NCI-H1105 (cell line): ENCODE measurements at places on chromosomes 13 and 19.

DNA sequence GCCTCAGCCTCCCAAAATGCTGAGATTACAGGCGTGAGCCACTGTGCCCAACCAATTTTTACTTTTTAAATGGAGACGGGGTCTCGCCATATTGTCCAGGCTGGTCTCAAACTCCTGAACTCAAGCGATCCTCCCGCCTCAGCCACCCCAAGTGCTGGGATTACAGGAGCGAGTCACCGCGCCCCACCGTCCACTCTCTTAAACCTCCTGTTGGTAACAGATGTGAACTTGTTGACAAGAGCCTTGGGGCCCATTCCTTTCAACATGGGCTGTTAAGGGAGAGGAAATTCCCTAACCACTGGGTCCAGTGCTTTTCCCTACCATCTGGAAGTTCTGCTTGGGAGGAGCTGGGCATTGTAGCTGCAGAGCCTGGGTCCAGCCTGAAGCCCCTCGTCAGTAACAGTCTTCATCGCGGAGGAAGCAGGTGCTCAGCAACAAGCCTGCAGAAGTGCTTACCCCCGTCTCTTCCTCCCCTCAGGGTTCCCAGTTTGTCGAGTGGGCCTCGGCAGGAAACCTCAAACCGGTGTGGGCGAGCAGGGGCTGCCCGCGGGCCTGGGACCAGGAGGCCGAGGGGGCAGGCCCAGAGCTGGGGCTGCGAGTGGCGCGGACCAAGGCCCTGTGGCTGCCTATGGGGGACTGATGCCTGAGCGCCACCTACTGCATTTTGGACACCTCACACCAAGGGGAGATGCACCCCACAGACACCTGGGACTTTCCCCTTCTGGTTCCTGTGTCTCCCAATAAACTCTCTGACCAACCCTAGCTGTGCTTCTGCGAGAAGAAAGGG lies 4.0 kb upstream of the FLT3LG start:
- no peak for DNase-seq

DNA sequence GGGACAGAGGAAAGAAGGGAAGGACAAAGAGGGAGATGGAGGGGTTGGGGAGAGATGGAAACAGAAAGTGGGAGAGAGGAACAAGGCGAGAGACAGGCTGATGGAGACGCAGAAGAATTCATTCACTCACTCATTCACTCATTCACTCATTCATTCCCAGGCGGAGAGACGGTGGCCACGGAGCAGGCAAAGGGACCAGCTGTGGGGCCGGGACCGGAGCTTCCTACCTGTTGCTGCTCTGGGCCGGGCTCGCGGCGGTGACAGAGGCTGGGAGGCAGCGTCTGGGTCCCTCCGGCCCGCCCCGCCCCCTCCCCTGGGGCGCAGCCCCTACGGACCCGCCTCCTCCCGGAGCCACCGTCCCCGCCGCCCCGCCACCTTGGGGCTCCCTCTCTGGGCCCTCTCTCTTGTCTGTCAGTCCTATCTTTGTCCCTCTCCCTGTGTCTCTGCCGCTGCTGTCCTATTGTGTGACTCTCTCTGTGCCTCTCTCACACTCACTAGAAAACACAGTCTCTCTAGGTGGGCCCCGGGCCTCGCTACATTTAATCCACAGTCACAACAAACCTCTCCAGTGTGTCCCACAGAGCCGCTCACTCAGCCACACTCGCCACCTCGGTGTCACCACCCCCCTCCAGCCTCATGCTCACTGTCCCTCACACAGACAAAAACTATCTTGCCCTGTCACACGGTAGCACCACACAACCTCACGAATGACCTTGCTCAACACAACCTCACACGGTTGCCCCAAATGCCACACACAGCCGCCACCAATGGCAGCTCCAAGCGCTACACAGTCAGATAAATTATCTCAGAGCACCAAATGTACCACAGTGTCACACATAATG lies at the start of gene GNG8:
TSS of gene GNG8 (minus strand) at position 283 of the 842 bp plus-strand sequence. CDS start 1,520 bp downstream, outside the sequence.
- DNase-seq, result no peak

- DNase-seq, result no peak
Measured at GRCh38 chr19:6260912-6261650, 18.7 kb downstream of the MLLT1 start.

DNA sequence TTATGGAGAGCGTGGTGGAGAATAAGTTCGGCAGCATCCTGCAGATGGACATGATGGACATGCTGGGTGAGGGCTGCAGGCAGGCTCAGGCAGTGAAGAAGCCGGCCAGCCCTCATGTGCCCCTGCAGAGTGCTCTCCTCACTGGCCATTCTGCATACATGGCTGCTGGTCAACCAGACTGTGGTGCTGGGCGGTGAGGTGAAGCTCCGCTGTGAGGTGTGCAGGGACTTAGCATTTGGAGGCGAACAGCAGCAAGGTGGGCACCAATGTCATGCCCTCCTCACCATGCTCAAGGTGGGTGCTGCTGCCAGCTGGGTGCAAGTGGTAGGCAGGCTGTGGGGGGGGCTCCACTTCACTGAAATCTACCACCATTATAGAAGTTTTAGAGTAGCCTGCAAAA lies 5.7 kb upstream of the ZNF492 start:
- no peak for DNase-seq

- DNase-seq, result no peak
Measured at GRCh38 chr19:56092685-56093631, 28.1 kb downstream of the ZNF787 start.

DNA sequence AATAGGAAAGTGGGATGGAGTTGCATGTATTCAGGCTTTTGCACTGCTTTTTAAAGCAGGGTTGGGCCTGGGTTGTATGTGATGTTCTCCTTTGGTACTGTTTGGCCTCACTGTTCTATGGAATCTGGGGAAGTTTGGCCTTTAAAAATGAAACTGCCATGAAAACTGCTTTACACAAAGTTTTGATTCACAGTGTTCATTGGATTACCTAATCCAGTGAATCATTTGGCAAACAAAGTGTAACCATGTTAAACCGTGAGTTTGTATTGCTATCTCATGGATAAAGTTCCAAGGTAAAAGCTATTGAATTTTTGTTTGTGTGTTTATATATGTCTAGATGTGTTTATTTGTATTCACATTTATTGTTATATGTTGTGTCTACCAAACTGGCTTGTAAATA lies 1658.6 kb downstream of the OLFM4 start:
- no peak for DNase-seq

- DNase-seq, result no peak
Measured at GRCh38 chr13:100306030-100306429, 217.1 kb downstream of the PCCA start.

GRCh38 chr13:63199508-63199907 lies 1783.9 kb upstream of the PCDH20 start:
- no peak for DNase-seq

DNA sequence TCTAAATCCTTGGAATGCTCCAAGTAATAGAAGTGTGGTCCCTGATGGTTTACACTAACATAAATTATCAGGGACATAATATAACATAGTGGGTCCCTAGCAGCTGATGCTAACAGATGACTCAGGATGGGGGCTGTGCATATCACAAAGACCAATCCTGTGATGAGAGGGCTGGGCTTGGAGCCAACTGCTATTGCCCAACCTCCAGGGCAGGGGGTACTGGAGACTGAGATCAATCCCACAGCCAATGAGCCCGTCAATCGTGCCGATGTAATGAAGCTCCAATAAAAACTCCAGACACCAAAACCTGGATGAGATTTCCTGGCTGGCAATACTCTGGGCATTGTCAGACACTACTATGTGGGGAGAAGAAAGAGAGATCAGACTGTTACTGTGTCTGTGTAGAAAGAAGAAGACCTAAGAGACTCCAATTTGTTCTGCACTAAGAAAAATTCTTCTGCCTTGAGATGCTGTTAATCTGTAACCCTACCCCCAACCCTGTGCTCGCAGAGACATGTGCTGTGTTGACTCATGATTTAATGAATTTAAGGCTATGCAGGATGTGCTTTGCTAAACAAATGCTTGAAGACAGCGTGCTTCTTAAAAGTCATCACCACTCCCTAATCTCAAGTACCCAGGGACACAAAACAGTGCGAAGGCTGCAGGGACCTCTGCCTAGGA lies 33.4 kb downstream of the ABCC4 start:
- no peak for DNase-seq

DNA sequence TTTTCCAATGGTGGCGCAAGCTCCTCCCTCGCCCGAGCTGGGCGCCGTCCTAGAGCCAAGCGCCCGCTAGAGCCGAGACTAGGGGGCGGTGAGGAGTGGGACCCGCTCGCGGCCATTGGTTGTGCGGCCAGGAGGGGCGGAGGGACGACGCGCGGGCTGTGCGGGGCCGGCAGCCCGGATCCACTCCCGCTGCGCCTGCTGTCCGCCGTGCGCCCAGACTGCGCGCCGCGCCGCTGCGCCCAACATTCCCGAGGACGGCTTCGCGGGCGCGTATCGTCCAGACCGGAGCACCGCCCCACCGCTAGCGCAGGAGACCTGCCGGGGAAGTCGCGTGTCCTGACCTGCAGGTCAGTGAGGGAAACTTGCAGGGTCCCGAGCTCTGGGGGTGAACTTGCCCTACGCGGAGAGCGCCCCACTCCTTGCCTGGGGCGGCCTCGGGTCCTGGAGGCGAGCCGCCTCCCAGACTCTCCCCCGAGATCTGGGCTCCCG lies at the start of gene SERTM1:
TSS of gene SERTM1 (plus strand) at position 183 of the 489 bp plus-strand sequence. CDS start 21,059 bp downstream, outside the sequence.
- peak; percentile 17 for DNase-seq

DNA sequence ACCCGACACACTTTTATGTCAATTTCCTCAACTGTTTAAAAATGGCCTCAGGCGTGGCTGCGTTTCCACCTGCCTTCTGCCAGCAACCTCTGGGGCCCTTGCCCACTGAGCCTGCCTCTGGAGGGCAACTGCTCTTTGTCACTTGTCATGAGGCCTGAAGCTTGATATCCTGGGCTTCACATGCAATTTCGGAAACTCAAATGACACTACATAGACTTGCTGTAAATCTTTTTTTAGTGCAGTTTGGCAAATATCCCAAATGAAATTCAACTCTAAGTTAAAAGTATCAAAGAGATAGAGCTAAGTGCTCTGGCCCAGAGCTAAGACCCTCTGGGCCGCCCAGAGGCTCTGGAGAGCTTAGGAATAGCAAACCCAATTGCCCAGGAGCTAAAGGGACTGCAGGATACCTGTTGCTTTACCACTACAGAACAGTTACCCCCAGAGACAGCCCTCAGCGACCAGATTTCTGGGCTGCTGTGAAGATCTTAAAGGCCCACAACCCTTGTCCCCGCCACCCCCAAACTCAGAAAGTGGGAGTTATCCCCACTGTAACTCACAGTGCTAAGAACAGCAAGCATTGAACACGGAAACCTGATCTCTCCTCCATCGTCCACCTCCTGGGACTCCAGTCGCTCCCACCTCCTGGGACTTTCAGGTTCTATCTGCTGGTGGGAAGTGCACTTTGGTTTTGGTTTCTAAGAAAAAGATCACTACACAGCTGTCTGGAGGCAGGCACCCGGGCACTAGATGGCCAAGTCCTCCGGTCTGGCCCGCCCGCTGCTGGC lies 19.4 kb downstream of the GJA3 start:
- DNase-seq, result no peak

DNA sequence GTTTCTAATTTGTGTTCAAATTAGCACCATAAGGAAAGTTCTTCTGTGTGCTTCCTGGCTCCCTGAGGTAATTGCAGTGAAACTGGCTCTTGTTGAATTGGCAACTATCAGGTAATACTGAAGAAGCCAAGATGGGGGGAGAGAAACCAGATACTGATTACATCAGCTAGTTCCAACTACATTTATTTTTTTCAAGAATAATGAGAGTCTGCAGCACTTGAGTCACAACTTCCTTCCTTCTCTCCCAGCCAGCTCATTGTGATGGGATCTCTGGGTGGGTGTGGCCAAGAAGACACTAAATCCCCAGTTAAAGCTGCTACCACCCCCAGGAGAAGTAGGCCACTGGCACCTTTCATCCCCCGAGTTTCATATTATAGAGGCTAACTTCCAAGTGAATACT lies 100.7 kb upstream of the RXFP2 start:
- no peak for DNase-seq

DNA sequence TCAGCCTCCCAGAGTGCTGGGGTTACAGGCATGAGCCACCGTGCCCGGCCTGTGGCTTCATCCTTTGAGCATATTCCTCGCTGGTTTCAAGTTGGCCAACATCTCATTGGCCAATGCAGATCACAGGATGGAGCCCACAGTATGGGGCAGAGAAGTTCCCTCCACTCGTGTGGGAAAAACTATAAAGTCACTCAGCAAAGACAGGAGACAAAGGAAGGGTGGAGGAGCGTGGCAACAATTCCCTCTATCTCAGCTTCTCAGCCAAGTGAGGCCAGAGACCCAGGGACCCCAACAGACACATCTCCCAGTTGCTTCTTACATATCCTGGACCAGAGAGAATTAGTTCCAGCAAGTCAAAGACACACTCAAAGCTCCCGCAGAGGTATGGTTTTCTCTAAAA lies 184.6 kb upstream of the SOX1 start:
- no peak for DNase-seq

GRCh38 chr13:36774931-36775330 lies 44.1 kb upstream of the RFXAP start:
- no peak for DNase-seq

DNA sequence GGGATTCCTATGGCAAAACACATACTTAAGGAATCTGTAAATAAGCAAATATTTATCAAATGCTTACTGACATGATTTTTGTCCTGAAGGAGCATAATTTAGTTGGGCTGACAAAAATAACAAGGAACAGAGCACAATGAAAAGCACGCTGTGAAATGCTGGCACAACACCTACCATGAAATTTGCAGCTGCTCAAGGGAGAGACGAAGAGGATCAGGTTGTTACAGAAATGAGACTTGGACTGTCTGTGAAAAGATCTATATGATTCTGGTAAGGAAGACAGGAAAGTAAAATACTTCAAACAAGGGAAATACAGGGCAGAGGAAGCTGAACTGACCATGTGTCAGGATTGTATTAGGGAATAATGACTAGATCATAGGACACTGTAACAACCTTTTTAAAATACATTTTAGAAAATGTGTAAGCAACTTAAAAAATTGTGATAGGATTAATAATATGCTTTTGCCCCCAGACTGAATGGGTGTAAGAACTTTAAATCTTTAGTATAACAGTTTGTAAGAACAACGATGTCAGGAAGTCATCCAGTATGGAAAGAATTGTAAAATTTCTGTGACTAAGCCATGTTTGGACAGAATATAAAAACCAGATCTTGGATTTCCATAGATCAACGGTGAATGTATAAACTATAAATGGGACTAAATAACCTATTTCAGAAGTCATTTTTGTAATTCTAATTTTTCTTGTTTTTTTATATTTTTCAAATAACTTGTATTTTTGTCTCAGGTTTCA lies 1556.0 kb downstream of the EFNB2 start:
- DNase-seq, result no peak

- no peak for DNase-seq
Measured at GRCh38 chr13:91361755-91362271, 14.3 kb downstream of the MIR17HG start.

DNA sequence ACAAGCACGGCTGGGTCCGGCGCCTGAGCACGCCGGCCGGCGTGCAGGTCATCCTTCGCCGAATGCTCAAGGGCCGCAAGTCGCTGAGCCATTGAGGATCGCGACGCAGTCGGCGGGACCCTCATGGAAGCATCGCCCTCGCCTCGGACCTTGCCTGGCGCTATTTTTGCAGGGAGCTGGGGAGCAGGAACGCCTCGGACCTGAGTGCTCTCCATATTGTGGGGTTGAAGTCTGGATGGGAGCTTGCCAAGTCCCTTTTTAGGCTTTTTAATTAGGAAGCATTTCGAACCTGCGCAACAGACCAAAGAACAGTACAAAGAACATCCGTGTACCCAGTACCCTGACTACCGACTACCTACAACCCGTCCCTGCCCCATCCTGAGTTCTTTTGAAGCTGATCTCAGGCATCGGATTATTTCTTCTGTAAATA lies 628 bp downstream of the MRPL34 start:
- no peak for DNase-seq

- no peak for DNase-seq
Measured at GRCh38 chr19:30376826-30377425, 4.7 kb downstream of the ZNF536 start.
